Activated naive CD8-positive, alpha-beta T cell treated with anti-CD3 and anti-CD28 coated beads, Interleukin-2, amount 10 ng/mL, durations not matched to agents 7 days and 5 days (primary cell): ENCODE measurements at places on chromosomes 5 and 9. TPM values are rescaled to one million over a fixed set of nuclear protein-coding genes. Genes with fewer than 3 reads are reported as not detected.

PLPP7 gene
- total RNA-seq, result 0.42 TPM

GRCh38 chr5:6371079-6371810, 7.1 kb downstream of the MED10 start:
- no peak for DNase-seq
- no peak overlapping the region for H3K4me3 ChIP-seq
- H3K27ac ChIP-seq, result no peak overlapping the region
- no peaks in the 10 kb centered on the region for H3K27me3 ChIP-seq
- peaks cover 27% of the 10 kb centered on the region for H3K36me3 ChIP-seq
- H3K4me1 ChIP-seq, result peaks cover 16% of the 10 kb centered on the region

- H3K27ac ChIP-seq, result no peak overlapping the region
- DNase-seq, result no peak
- no peak overlapping the region for H3K4me3 ChIP-seq
- no peaks in the 10 kb centered on the region for H3K36me3 ChIP-seq
- H3K27me3 ChIP-seq, result no peaks in the 10 kb centered on the region
Observed at GRCh38 chr5:71938895-71939294, 168.4 kb upstream of the MAP1B start.

DNA sequence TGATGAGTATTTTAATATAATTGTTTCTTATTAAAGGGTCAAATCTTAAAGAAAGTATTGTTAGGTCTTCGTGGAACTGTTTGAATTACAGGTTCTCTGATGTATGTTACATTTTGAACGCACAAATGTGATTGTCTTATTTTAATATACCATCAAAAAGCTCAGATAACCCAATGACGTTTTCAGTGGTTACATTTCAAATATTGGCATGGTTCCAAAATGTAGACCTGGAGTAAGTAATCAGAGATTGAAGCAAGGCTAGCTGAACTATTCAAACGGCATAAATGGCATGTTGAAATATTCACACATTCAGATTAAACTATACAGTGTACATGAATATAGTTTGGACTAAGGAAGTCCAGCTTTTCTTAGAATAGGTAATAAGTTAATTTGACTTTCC, 281.7 kb upstream of the EFNA5 start:
- H3K36me3 ChIP-seq, result peaks cover 11% of the 10 kb centered on the region
- H3K27me3 ChIP-seq, result no peaks in the 10 kb centered on the region
- DNase-seq, result no peak
- H3K4me3 ChIP-seq, result no peak overlapping the region

QRFP gene
- not detected for total RNA-seq

DNA sequence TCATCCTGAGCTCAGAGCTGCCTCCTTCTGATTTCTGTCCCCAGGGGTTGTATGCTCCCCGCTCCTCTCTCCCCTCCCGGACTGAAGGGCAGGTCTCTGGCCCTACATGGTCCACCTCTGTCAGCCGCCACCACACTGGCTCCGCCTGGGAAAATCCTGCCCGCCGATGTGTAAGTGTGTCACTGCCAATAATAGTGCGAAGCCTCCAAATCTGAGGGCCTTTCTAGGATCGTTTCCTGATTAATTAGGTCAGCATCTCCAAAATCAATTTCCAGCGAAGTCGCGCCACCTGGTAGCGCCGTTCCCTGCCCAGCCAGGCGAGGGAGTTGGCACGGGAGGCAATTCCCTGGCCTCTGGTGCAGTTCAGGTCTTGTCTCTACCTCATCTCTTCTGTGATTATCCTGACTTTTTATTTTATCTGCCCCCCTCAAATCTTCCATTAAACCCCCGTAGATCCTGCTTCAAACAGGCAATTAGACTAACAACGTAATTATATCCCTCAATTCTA, 73.5 kb downstream of the ZNF618 start:
- no peaks in the 10 kb centered on the region for H3K4me1 ChIP-seq
- H3K27ac ChIP-seq, result no peak overlapping the region
- DNase-seq, result no peak
- H3K36me3 ChIP-seq, result no peaks in the 10 kb centered on the region
- no peaks in the 10 kb centered on the region for H3K27me3 ChIP-seq

PCDHGB2 gene
- total RNA-seq, result 0.88 TPM

DOCK8 gene
- total RNA-seq, result 319 TPM

PAPPA gene
- not detected for total RNA-seq

TUSC1 gene
- total RNA-seq, result not detected

- H3K27me3 ChIP-seq, result no peaks in the 10 kb centered on the region
- no peaks in the 10 kb centered on the region for H3K4me1 ChIP-seq
- no peaks in the 10 kb centered on the region for H3K36me3 ChIP-seq
- H3K27ac ChIP-seq, result no peak overlapping the region
Observed at GRCh38 chr5:141040093-141040770, 10.9 kb upstream of the PCDHB1 start.

GRCh38 chr9:94514722-94515121, 40.2 kb upstream of the PCAT7 start:
- no peaks in the 10 kb centered on the region for H3K4me1 ChIP-seq
- H3K4me3 ChIP-seq, result no peak overlapping the region
- no peak overlapping the region for H3K27ac ChIP-seq
- peaks cover 29% of the 10 kb centered on the region for H3K27me3 ChIP-seq
- no peaks in the 10 kb centered on the region for H3K36me3 ChIP-seq

SLC6A19 gene
- total RNA-seq, result not detected

GRCh38 chr5:131373265-131373664, 109.4 kb downstream of the CDC42SE2 start:
- peaks cover 56% of the 10 kb centered on the region for H3K4me1 ChIP-seq
- peak overlapping the region; percentile 78 for H3K27ac ChIP-seq
- peak overlapping the region; percentile 47 for H3K4me3 ChIP-seq
- peaks cover 38% of the 10 kb centered on the region for H3K36me3 ChIP-seq
- no peaks in the 10 kb centered on the region for H3K27me3 ChIP-seq
